Fibroblast of skin of right biceps (primary cell): ENCODE measurements at places on chromosomes 16 and 17.

- DNase-seq = no peak
Observed at GRCh38 chr17:68352041-68352440, 60.7 kb downstream of the ARSG start.

DNA sequence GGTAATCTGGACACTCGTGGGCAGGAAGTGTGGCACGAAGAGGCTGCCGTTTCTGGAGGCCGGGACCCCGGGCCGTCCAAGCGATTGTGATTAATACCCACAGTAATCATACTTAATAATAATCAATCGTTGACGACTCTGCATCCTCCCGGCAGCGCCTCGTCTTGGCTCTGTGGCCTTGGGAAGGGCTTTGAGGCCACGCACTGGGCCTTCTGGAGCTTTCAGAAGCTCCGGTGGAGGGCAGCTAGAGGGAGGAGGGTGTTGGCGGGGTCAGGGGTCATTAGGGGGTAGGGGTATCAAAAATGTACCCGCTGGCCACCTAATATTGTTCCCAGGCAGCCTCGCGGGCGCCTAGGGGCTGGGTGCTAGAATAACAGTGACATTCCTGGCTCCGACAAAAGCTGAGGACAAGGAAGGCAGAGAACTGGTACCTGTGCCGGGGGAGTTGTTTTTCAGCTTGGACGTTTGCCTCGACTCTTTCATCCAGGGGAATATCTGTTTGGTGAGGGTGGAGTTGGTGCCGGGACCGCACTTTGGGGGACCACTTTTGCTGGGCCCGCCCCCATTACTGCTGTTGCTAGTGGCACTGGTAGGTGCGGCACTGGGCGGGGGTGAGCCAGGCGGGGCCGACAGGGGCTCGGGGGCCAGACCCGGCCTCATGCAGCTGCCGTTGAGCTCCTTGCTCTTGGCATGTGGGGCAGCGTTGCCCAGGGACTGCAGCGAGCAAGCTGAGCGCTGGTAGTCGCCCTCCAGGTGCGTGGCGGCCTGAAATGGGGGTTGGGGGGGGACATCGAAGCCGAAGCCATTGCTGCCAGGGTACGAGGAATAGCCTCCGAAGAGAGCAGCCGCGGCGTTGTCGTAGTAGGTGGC, 6.9 kb upstream of the HOXB2 start:
- peak; percentile 43 for DNase-seq

DNA sequence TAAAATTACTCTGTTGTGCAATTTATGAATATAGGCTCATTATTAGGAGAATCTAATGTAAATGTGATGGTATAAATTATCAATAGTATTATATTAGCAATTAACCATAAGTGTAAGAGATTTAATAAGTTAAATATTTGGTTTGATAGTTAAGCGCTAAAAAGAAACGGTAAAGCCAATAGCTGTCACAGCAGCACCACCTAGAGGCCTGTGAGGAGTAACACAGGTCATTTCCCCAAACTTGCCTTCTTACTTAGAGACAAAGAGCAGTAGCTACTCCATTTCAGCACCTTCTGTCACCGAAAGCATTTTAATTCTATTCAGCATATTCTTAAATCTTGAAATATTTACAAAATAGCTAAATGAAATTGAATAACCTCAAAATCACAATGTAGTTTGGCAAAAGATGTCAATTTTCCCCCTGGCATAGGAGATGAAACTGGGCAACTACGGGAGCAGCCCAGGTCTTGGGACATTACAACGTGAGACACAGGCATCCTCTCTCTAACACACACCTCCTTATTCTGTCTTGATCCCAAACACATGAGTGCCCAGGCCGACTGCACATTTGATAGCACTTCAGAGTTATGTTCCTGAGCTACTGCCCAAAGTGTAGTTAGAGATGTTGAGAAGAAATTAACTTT, 14.3 kb upstream of the DYNLRB2 start:
- peak; percentile 58 for DNase-seq

DNA sequence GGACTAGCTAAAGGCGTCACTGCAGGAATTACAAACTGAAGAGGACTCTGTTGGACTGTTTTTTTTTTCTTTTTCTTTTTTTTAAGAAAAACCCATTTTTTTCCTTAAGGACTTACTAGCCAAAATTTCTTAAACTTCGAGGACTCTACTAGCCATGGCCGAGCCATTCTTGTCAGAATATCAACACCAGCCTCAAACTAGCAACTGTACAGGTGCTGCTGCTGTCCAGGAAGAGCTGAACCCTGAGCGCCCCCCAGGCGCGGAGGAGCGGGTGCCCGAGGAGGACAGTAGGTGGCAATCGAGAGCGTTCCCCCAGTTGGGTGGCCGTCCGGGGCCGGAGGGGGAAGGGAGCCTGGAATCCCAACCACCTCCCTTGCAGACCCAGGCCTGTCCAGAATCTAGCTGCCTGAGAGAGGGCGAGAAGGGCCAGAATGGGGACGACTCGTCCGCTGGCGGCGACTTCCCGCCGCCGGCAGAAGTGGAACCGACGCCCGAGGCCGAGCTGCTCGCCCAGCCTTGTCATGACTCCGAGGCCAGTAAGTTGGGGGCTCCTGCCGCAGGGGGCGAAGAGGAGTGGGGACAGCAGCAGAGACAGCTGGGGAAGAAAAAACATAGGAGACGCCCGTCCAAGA, 878 bp downstream of the HEXIM1 start:
- DNase-seq = peak; percentile 86

GRCh38 chr17:77824780-77825280, 133.7 kb upstream of the TNRC6C start:
- no peak for DNase-seq
